Metanephros (tissue), 2 donors: ENCODE measurements at places on chromosomes 11 and 22. TPM values are rescaled to one million over a fixed set of nuclear protein-coding genes. Genes with fewer than 3 reads are reported as not detected.

OR8D4 gene
- not detected for total RNA-seq

OR56A1 gene
- total RNA-seq: 0.12 TPM

SYCE3 gene
- total RNA-seq: 0.58 TPM

KCTD21 gene
- total RNA-seq: 6.5 TPM

DGAT2 gene
- 6.2 TPM for total RNA-seq

IFITM10 gene
- 0.35 TPM for total RNA-seq

NLRP14 gene
- 0.99 TPM for total RNA-seq
